Right ventricle myocardium inferior (tissue), 1 donor: ENCODE measurements at places on chromosomes 5 and 9. TPM values are rescaled to one million over a fixed set of nuclear protein-coding genes. Genes with fewer than 3 reads are reported as not detected.

Gene SSBP2
- 55.4 TPM for total RNA-seq

Gene RELL2
- total RNA-seq = 0.78 TPM

Gene OTP
- not detected for total RNA-seq

Gene PCDHGA7
- total RNA-seq = 7.2 TPM

Gene GRXCR2
- total RNA-seq = 5.5 TPM

Gene PNPLA7
- total RNA-seq = 9.8 TPM

Gene HSPB3
- 549 TPM for total RNA-seq

Gene KLF9
- 52.6 TPM for total RNA-seq

Gene CMBL
- total RNA-seq = 46.2 TPM

Gene RASEF
- 0.03 TPM for total RNA-seq
